Nucleus accumbens (tissue), 56 donors: ENCODE measurements at places on chromosomes 4 and X.
A peak's percentile ranks its signal among the peaks of the same experiment; 100 is the strongest.

DNA sequence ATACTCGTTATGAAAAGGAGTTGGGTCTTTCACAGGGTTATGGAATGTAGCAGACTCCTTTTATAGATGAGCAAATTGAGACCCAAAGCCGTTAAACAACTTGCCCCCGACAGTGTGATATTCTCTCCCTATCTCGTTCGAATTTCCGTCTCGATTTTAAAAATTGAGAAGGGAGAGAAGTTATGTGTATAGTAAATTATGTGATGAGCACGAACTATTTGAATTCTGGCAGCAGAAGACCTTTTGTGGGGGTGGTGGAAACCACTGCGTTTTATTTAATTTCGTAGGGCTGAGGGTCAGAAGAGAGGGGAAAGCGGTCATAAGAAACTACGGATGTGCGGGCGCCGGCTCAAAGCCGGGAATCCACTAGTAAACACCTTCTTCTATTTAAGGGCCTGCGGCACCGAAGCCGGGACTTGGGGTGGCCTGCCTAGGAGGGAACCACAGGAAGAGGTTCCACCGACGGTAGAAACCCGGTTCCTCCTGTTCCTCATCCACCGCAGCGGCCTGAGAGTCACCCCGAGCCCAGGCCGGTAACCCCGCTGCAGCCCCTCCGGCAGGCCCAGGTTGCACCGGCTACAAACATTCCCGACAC is 1.5 kb upstream of the DDX3X start:
- DNase-seq = peak; percentile 51

DNA sequence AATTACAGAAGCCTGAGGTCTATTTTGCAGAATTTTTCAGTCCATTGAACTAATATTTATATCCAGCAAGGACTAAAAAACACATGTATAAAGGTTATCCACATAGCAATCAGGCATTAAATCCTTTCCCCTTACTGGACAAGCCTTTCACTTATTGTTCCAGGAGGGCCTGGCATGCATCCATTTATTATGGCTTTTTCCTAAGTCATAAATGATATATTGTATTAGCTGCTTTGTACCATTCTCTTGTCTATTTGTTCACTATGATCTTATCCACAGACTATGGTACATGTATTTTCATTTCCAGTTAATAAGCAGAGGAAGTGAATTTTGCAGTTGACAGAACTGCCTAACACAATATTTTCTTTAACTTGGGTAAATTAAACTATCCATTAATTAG is 105.4 kb upstream of the ANK2 start:
- no peak for DNase-seq

- no peak for DNase-seq
Measured at GRCh38 chrX:57227691-57228090, 58.8 kb upstream of the FAAH2 start.

DNA sequence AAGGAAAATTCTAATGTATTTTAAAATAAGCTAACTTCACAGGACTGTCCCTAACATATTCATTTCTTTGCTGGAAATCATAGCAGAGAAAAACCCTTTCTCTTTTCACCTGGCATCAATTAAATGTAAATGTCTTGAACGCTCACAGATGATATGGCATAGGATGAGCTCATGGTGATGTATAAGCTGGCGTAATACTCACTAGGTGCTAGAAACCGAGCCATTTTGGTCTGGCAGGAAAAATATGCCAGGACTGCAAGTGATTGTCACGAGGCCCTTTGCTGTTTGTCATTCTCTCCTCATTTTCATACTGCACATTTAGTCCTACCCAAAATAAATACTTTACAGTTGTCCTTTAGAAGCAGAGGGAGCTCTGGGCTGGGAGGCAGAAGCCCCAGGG is 222.7 kb upstream of the LNX1 start:
- no peak for DNase-seq

DNA sequence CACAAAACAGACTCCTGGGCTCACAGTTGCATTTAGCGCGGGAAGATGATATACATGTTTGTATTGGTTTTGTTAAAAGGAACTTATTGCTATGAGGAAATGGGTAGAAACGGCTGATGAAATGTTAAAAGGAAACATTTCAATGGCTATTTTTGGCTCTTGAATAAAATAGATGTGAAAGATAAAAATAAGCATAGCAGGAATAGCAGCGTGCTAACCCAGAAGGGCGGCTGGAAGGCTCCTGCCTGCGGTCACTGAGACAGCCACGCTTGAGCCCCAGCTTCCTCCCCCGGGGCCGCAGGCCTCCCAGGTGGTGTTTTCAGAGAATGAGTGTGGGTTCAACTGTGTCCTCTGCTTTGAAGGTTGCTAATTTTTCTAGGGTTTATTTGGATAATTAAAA is 35.0 kb upstream of the CLCN4 start:
- DNase-seq = no peak

DNA sequence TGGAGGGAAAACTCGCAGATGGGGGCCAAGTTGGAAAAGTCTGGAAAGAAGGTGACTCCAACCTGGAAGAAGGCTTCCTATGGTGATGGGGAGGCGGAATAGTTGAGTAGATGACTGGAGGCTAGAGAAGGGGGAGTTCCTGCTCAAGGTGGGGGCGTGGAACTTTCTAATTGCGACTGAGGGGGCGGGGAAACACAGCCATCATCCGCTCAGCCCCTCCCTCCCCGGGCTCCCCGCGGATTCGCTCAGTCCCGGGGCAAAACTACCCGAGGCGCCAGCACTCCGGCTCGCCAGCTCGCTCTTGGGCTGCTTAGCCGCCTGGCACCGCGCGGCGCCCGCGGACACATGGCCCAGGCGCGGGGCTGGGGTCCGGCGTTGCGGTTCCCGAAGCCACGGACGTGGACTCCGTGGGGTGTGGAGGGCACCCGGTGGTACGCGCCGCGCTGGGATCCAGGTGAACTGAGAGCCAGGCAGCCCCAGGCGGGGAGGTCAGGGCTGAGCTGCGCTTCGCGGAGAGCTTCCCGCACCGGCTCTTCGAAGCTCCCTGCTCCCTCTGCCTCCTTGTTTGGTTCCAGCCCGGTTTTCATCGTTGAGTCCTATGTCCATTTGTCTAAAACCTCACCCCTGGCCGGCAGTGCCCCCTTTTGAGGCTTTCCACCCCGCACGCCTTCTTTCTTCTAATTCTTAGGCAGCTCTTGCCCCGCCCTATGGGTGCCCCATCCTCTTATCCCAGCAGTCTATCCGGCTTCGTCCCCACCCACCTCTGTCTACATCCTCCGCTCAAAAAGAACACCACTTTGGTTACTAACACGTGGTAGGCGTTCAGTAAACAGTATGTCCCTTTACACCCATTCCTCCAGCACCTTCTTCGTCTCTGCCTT is 38.9 kb downstream of the STARD8 start:
- DNase-seq = no peak

DNA sequence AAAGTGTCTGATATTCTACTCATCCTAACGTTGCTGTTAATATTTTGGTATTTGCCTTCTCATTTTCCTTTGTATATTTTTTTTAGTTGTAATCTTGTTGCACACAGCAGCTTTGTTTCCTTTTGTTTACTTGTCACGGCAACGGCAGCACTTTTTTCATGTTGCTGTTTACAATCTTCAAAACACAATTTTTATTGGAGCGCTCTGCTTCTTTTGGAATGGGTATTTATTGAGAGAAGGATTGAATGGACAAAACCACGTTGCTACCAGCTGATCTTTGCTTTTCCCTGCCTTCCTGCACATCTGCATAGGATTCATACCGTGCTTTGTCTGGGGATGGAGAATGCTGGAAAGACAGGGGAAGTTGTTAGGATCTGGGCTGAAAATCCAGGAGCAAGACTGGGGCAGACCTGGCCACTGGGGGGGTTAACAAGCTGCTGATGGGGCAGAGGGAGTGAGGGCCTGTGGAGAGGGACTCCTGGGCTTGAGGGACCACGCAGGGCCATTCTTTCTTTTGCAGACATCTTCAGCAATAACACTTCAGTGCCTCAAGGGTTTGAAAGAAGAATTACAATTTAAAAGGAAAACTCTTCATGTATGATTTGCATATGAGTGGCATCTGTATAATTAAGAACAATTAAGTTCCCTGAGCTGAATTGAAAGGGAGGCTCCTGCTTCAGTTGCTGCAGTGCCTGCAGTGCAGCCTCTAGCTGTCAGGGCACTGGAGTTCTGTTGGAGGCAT is 69.8 kb downstream of the TMEM131L start:
- DNase-seq = no peak

DNA sequence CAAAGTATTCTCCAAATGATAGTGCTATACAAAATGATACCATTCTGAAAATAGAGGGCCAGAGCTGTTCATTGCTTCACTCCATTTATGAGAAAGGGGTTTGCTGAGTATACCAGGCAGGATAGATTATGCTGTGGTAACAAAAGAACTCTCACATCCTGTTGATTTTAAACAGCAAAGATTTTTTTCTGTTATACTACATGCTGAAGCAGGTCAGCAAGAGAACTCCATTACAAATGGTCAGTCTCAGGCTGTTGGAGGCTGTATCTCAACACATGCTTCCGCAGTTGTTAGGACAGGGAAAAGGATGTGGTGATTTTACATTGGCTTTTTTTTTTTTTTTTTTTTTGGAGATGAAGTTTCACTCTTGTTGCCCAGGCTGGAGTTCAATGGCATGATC is 13.7 kb upstream of the KLHL5 start:
- no peak for DNase-seq

GRCh38 chrX:19649226-19649995 is 134.1 kb upstream of the MAP3K15 start:
- DNase-seq = no peak

GRCh38 chr4:86098691-86099090 is 261.2 kb downstream of the MAPK10 start:
- DNase-seq = no peak
